SHP77 (cell line): ENCODE measurements at places on chromosomes 11 and 22.

DNA sequence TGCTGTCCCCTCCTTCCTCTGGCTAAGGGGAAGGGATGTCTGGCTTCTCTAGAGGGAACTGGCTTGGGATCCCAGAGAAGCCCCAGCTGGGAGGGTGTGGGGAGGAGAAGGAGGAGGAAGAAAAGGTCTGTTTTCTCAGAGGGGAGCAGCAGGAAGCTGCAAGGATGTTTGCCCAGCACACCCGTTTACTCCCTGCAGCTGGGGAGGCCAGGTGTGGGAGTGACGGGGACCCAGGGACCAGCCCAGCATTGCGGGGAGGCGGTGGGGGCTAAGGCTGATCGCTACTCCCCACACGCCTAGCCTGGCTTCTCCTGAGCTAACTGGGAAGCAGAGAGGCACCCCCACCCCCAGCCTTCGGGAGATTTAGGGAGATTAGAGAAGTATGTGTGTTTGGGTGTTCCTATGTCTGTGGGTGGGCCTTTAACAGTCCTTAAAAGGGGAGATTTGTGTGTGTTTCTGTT, 3.9 kb downstream of the CREB3L1 start:
- DNase-seq: no peak

DNA sequence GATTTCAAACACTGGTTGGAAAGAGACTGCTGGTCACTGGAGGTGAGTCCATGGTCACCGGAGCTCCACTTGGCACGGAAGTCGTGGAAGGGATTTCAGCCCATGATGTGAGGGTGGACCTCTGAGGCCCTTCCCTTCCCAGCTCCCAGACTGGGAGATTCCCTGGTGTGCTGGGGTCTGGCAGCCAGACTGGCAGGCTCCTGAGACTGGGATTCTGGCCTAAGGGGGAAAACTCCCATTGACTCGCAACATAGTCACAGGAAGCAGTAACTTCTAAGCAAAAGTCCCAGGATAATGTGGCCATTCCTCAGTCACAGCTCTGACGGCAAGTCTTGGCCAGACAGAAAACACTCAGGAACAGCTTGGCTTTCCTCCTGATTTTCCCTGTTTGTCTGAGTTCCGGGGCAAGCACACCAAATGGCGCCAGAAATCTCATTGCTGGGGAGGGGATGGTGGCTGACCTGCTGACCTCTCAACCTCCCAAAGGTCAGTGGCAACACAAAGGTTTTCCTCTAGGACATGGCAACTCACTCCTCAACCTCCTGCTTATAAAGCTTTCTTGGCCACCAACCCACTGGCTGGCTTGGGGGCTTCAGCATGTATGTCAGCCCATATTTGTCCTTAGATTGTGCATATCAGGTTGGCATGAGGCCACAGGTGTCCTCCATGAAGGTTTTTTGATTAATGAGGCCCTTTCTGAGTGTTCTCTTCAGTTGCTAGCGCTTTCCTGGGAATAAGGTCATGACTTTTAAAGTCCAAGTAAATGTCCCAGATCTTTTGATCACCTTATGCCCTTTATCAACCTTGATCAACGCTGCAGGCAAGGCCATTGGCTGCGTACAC, 99.5 kb downstream of the CCDC81 start:
- no peak for DNase-seq

DNA sequence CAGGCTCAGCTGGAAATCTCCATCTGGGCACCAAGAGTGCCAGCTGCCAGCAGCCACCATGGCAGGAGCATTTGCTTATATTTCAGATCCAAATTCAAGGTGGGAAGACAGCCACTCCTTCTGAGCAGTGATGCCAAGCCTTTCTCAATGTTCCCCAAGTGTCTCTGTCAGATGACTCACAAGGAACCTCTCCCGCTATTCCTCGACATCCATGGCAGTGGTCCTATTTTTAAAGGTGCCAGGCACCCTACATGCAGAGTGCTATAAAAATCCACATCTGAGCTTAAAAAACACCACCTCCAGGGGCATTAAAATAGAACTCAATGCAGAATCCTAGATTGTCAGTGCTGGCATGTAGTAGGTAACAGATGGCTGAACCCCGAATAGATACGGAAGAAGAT, 112.1 kb downstream of the SLC1A2 start:
- DNase-seq: no peak

DNA sequence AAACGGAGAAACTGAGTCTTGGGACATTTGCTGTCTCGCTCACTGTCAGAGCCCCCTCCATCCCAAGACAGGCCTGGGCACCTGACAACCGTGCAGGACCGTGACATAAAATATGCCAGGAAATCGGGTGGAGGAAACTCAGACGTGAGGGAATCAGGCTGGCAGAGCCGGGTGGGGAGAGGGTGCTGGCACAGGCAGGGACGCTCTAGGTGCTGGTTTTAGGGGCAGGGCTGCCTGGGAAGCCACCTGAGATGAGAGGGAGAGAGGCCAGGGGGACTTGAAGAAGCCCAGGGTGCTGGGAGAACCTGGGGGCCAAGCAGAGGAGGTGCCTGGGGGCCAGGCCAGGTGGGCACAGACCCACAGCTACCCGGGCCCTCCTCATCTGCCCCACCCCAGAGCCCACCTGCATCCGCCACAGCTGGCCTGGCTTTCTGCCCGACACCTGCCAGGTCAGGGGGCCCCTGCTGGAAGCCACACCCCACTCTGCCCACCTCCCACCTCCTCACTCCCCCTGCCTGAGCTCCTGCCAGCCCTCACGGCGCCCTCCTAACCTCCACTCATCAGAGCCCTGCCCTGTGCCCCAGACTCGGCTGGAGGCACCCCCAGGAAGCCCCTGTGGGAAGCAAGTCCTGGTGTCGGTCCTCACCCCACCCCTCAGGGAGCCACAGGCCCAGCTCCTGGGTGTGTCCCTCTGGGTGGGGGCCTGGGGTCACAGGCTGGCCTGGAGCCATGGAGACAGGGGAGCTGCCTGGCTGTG, 27.3 kb upstream of the MUC5AC start:
- DNase-seq: no peak

DNA sequence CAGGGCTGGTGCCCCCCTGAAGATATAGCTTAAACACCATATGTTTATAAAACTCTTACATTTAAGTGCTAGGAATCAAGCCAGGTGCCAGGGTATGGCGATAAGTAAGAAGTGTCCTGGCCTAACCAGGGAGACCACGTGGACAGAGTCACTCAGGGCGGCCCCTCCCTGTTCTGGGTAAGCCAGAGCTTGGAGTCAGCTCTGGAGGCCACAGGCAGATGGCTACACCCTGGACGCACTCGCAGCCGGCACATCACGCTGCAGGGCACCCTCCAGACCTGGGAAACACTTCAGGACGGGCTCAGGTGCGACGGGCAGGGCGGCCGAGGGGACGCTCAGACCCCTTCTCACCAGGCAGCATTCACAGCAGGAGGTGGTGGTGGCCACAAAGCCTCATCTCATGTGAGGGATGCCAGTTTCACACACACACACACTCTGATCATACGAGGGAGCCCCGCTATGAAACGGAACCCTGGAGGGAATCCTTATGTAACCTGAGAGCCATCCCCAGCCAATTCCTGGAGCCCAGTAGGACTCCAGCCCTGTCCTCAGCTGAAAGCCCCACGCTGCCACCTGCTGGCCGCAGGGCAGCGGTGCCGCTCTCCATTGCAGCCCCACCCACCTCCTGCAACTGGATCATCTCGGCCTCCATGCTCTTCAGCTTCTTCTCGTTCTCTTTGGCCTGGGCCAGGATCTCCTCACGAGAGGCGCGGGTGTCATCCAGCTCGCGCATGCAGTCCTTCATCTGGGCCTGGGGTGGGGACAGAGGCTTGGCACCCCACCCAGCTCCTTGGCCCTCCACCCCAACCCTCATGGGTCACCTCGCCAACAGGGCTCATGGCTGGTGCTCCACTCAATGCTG, 33.4 kb downstream of the APOL1 start:
- peak; percentile 50 for DNase-seq

- DNase-seq: no peak
These were observed 627.7 kb downstream of the OPCML start for GRCh38 chr11:132904607-132905006.

DNA sequence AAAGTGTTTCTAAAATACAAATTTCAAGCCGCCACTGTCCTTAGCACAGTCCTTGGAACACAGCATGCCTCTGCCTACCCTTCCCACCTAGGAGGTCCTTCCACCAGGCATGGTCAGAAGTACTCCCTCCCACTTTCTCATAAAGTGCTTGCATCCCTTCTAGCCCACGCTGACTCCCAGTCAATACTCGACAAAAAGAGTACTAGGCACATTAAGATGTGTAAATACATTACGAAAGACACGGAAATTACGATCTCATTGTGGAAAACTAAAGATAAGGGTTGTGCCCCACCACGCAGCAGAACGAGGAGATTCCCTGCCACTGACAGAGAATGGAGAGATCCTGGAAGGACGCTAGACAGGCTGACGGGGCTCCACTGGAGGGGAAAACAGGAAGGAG, 13.5 kb downstream of the CHKA start:
- DNase-seq: no peak

DNA sequence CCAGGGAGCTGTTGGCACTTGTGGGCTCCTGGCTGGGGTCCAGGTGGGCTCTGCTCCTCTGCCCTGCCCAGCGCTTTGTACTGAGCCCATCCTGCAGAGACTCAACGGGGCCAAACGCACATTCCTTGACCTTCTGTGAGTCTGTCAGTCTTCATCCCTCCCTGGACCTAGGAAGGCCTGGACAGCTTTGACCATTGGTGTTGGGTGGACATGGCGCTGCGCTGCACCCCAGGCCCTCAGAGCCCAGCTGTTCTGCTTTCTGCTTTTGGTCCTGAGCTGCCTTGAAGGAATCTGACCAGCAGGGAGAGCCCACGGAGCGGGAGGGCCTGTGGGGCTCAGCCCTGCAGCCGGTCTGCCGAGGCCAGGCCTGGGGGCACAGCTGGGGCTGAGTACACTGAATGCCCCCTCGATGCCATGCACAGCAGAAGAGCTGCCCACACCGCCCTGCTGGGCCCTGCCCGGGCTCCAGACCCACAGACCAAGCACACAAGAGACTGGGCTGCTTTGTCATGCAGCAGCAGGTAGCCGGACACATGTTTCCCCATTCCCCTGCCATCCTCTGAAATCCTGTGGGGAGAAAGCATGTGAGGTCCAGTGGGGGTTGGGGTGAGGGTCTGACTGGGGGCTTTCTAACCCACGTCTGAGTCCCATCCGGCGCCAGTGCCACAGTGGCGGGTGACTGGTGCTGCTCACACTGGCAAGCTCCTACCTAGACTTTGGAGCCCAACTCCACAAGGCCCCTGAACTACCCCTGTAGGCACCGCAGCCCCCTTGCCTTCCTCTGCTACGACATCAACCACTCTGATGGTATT, 24.1 kb upstream of the CCDC188 start:
- DNase-seq: peak; percentile 37

GRCh38 chr22:49368976-49369725, 458.5 kb downstream of the BRD1 start:
- DNase-seq: peak; percentile 83

GRCh38 chr11:59523541-59523940, 12.2 kb downstream of the OR4D9 start:
- no peak for DNase-seq

- no peak for DNase-seq
These were observed 582.2 kb downstream of the LRRC4C start for GRCh38 chr11:40877256-40877655.
